Mammary epithelial cell (primary cell): ENCODE measurements at places on chromosomes 7 and 10. TPM values are rescaled to one million over a fixed set of nuclear protein-coding genes. Genes with fewer than 3 reads are reported as not detected.

The CPA4 gene
- 107 and 168 TPM in 2 replicates for total RNA-seq

The TRIM74 gene
- 0.51 TPM in 1 of 2 replicates, not detected in the other for total RNA-seq

The OR2A42 gene
- not detected for total RNA-seq

The RNF133 gene
- total RNA-seq = 0.21 TPM in 1 of 2 replicates, not detected in the other

The CLRN3 gene
- total RNA-seq = not detected

The NODAL gene
- 0.47 and 0.51 TPM in 2 replicates for total RNA-seq

The ERVW-1 gene
- total RNA-seq = not detected in 2 replicates

The CTAGE8 gene
- total RNA-seq = 4.5 TPM

The TMEM229A gene
- total RNA-seq = not detected in 2 replicates

The CADPS2 gene
- total RNA-seq = 1.1 TPM in 2 replicates

The HGF gene
- total RNA-seq = 0.17 TPM

The CFAP70 gene
- 3.0 TPM for total RNA-seq

DNA sequence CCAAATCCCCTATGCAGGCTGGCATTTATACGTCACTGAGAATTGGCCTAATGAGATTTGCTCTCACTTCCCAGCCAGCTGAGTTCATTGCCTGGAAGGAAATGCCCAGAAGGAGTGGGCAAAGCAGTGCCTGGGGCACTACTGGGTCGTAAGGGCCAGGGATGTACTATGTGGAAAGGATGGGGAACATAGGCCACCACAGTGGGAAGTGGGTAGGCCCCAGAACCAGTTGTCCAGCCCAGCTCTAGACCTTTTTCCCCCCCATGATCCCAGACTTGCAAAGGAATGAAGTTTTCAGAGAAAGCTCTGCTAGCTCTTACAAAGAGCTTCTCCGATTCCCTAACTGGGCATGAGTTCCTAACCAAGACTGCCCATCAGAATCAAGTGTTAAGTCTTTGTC is 13.9 kb downstream of the TRPV5 start:
- DNase-seq = no peak

DNA sequence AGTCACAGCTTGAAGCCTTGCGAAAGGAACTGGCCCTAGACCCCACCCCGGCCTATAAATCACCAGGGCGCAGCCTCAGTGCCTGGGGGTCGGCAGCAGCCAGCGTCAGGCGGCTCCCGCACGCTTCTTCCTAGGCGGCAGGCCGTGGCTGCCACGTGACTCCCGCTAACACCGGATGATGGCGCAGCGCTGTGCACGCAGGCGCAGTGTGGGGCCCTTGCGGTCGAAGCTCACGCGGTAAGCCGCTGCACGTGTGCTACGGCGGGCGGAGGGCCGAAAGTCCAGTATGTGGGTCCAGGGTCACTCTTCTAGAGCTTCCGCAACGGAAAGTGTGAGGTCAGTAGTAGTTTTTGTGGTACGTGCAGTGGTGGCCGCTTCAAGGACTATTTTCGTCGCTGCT is at the start of gene STK31:
TSS of gene STK31 (plus strand) at position 220 of the 400 bp plus-strand sequence. CDS start at position 287, 67 bp downstream.
- DNase-seq = no peak

GRCh38 chr7:157818701-157819454 is 482.1 kb downstream of the DNAJB6 start:
- no peak for DNase-seq

DNA sequence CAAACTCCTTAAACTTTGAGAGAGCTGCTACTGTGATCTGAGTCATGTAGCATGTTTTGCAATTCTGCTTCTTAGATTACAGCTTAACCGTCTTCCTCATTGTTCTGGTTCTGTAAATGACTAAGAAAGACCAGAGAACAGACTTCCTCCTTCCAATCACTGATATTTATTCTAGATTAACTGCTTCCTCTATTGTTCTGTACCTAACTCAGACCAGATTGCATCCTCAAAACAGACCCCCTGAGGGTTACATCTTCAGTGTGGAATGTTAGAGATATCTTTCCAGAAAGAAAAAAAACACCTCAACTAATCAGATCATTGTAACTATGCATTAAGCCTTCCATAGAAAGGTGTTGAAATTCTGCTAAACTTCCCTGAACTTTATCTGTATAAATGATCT is 5.7 kb upstream of the PIP start:
- peak; percentile 28 for DNase-seq

- DNase-seq = peak; percentile 62
These were observed 661.8 kb upstream of the FZD8 start for GRCh38 chr10:36303896-36304295.

DNA sequence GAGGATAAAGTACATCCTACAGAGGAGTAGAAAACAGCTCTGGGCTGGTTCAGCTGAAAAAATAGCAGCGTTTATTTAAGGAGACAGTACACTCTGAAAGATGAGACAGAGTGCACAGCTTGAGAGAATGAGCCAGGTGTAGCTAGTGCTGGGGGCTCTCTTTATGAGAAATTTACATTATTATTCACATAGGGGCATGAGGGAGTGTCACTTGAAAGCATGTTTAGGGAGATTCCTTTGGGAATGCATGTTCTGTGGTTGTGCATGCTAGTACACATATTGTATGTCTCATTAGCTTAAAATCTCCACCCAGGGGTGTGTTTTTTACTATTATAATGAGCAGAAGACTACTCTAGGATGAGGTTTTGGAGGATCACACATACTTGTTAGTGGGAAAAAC is 1224.4 kb downstream of the REEP3 start:
- DNase-seq = no peak

- DNase-seq = no peak
These were observed 19.5 kb downstream of the C10orf67 start for GRCh38 chr10:23325132-23325531.

- DNase-seq = no peak
These were observed 370.2 kb downstream of the ARL4A start for GRCh38 chr7:13057462-13058200.

DNA sequence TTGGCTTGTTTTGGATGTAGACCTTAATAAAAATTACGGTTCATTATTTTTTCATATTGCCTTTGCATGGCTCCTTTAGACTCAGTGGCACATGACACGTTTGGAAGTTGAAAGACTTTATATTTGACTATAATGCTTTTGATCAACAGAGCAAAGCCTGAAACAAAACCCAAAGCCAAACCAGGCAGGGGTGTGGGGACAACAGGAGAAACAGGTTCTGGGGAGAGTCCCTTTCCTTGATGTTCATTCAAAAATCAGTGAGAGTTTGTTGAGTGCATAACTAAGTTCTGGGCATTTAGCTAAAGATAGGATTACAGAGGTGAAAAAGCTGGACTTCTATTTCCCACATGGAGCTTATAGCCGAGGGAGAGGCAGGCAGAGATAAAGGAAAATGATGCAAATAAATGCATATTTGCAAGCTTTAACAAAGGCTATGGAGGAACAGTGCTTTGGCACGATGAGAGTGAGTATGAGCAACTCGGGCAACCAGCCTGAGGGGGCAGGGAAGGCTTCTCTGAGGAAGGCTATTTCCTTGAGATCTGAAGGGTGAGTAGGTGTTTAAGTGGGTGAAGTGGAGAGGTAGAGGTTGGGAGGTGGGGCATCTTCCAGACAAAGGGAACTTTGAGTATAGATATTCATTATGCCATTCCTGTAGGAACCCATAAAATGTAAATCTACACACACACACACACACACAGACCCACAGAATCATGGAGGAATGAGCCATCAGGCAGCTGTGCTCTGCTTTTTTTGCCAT is 34.5 kb upstream of the PDZD8 start:
- peak; percentile 47 for DNase-seq

- no peak for DNase-seq
These were observed 15.1 kb upstream of the ZNF212 start for GRCh38 chr7:149224352-149224751.

- no peak for DNase-seq
These were observed 54.2 kb upstream of the TARP start for GRCh38 chr7:38327637-38328036.

- DNase-seq = no peak
These were observed 36.5 kb upstream of the ZNF680 start for GRCh38 chr7:64599359-64599758.

DNA sequence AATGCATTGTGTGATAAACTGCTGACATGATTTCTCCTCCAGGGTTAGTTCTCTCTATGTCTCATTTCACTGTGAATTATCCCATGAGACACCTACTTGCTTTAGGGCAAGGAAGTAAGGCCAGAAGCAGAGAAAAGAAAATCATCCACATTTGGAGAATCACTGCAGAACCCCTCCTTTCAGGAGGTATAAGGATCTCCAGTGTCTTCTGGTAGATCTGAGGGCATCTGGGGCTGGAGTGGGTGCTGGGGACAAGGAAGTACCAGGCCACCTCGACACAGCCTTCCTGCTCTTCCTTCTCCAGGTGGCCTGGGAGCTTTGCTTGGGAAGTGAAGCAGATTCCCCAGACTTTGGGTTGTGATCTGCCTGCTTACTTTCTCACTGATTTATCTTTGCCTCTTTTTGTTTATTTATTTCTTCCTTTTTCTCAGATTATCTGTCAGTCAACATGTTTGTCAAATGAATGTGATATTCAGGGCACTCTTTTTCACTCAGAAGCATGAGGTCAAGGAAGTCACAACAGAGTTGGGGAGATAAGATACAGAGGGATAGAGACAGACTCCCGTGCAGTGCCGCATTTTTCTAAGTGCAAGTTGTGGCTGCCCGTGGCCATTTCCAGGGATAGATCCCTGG is 12.4 kb upstream of the CAMK2G start:
- DNase-seq = peak; percentile 56

DNA sequence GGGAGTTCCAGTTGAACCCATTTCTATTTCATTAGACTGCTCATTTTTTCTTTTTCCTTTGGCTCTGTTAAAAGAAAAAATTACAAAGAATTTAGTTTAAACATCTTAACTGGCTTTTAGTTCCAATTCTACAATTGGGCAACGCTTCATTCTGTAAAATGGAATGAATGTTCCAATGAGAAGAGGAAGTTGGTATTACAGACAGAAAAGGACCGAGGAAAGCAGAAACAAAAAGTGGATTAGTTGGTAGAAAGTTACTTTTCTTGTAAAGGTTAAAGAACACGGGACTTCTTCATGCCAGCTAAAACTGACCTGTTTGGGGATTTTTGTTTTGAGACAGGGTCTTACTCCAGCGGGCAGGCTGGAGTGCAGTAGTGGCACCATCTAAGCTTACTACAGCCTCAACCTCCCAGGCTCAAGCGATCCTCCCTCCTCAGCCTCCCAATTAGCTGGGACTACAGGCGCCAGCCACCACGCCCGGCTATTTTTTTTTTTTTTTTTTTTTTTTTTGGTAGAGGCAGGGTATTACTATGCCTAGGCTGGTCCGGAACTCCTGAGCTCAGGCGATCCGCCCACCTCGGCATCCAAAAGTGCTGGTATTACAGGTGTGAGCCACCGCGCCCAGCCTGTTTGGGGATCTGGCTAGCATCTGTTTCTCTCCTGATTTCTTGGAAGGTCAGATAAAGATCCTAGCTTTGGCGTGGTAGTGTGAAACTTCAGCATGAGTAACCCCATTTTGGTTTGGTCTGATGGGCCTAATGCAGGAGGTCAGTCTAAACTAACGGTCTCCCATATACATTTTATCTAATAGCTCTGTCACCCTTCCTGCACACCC is 1.3 kb upstream of the VDAC2 start:
- DNase-seq = no peak

- no peak for DNase-seq
These were observed 92.2 kb downstream of the NRF1 start for GRCh38 chr7:129703751-129704150.

DNA sequence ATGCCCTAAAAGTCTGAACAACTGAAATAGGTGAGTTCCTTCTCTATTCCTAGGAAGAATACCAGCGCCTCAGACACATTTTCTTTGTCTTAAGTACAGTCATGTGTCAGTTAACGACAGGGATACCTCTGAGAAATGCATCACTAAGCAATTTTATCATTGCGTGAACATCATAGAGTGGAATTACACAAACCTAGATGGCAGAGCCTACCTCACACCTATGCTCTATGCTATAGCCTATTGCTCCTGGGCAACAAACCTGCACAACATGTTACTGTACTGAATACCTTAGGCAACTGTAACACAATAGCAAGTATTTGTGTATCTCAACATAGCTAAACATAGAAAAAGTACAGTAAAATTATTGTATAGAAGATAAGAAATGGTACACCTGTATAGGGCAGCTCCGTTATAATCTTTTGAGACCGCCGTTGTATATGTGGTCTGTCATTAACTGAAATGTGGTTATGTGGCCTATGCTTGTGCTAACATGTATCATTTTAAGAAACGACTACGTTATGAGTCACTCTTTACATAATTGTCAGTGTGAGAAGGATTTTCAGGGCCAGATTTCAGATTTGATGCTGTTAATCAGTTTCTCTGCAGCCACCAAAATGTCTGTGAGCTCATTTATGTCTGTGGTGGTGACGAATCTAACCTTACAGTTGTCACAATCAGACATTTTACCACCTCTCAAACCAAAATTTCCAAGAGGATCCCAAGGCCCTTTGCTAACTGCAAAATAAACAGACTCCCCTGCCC is 66.1 kb upstream of the STK17A start:
- DNase-seq = peak; percentile 89

DNA sequence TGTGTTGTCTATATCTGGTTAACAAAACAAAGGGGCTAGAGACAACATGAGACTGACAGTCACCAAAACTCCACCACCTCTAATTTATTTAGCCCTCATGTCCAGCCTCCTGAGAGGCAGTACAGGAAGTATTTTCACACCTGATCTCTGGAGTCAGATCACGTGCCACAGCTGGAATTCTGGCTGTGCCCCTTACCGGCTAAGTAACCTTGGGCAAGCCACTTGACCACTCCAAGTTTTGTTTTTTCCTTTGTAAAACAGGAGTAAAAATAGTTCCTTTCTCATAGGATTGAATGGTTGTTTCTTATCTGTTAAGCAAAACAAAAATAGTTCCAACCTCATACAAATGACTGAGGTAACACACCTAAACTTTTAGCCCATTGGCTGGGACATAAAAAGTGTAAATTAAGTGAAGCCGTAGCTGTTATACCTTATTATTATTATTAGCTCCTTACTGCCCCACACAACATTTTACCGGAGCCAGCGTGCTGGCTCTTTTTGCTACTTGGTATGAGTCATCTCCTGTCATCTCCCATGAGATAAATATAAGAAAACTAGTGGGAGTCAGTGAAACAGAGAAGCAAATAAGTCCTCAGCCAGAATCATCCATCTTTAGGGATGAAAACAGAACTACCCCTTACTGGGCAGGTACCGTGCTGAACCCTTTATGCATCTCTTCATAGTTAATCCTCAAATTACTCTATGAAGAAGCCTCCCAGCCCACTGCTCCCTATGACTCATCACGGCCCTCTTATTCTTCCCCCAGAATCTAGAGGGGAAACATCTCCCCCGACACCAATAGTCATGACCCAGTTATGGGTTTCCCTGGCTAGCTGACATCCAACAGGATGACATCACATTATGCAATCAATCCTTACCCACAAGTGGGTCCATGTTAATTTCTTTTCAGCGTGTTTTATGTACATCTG is 44.9 kb downstream of the PPP1R3C start:
- peak; percentile 59 for DNase-seq

- peak; percentile 68 for DNase-seq
These were observed 154.1 kb downstream of the KIAA1217 start for GRCh38 chr10:24363070-24363469.

GRCh38 chr10:119650692-119651513 is at the start of gene BAG3:
TSS of gene BAG3 (plus strand) at chr10:119651380. CDS start at chr10:119651676, 296 bp downstream.
- peak; percentile 92 for DNase-seq

- no peak for DNase-seq
These were observed 32.6 kb downstream of the LRRC4 start for GRCh38 chr7:127998671-127999070.
